Stimulated activated CD4-positive, alpha-beta T cell treated with anti-CD3 and anti-CD28 coated beads, Interleukin-4, amount 100 ng/mL, for 24 hours (primary cell): ENCODE measurements at places on chromosomes 6 and 20.

DNA sequence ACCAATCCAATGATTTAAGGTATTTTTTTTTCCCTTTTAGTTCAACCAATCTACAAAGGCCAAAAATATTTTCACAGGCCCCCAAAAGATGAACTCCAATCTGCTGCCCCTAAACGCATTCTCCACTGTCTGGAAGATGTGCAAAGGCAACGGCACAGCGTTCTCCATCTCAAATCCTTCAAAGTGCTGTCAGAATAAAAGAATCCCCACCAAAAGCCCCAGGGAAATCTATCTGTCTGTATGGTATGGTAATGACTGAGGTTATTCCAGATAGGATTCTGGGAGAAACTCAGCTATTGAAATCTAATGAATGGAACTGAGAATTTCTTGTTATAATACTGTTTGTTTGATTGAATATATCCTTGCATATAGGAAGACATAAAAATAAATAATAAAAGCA, 217.8 kb upstream of the CCN2 start:
- no peak for DNase-seq

GRCh38 chr6:169766232-169766631, 14.8 kb downstream of the ERMARD start:
- no peak for DNase-seq

DNA sequence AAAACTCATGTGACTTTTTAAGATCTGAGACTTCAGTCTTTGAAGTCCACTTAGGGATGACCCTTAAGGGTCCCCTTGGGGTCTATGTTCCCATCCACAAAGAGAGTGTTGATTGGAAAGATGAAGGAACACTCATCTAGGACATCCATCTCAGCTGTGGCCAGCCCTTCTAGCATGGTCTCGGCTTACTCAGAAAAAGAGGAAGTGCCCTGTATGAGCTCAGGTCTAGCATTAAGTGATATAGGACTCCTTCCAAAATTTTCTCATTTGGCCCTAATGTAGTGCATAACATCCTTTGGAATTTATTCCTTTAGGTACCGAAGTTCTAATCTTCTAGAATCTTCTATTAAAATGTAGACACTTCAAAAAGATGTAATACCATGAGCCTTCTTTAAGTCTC, 77.4 kb downstream of the NDUFAF5 start:
- no peak for DNase-seq

GRCh38 chr6:5126214-5126613, 41.1 kb downstream of the PPP1R3G start:
- no peak for DNase-seq

DNA sequence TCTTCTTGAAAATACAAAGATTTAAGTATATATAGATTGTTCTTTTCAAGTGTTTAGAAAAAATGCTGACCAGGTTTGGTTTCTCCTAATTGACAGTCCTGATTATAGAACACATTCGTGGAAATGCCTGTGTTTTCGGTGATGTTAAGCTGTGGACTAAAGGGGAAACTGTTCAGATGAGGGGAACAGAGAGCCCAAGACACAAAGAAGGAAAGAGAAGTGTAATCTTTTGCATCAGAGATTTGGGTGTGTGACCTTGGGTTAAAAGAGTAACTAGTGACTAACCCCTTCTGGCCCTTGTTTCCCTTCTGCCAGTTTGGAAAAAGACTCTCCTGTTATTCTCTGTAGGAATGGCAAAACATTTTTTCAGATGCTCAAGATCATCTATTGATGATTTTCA, 331.3 kb downstream of the RIMS1 start:
- no peak for DNase-seq

DNA sequence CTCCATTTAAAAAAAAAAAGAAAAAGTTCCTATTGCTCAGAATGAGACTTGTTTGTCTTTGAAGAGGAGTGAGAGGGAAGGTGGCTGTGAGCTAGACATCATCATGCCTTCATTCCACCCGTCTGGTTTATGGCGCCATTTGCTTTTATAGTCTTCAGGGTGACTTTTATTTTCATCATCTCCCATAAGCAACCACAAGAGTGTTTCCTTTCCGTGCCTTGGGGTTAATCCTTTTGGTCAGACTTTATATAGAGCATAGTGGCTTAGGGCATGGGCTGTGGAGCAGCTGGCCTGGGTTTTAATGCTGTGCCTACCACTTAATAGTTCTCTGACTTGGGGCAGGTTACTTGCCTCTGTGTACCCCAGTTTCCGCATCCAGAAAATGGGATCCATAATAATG, 77.8 kb downstream of the RREB1 start:
- no peak for DNase-seq

GRCh38 chr6:33926451-33926850, 122.6 kb upstream of the MLN start:
- no peak for DNase-seq

- no peak for DNase-seq
These were observed 17.8 kb downstream of the STX16 start for GRCh38 chr20:58668901-58669286.

GRCh38 chr6:87104667-87105066, 9.8 kb upstream of the CGA start:
- peak; percentile 10 for DNase-seq

GRCh38 chr6:12653486-12653885, 63.1 kb upstream of the PHACTR1 start:
- DNase-seq: no peak

GRCh38 chr20:20628314-20628713, 84.1 kb downstream of the RALGAPA2 start:
- no peak for DNase-seq

DNA sequence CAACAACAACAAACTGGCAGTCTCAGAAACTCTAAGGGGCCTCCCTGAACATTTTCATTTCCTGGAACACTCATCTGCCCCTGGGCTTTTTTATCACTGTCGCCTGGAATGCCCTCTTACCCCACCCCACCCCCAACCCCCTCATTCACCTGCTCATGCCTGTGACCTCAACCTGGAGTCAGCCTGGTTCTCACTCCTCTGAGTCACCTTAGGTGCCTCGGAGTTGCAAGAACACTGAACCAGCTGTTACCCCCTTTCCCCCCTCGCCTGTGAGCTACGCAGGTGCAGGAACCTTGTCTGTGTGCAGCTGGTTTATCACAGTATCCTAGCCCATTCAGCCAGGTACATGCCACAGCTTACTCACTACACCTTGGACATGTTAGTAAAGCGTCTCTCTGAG, 12.8 kb upstream of the SNAI1 start:
- DNase-seq: no peak

GRCh38 chr6:105449756-105450390, 47.0 kb upstream of the PREP start:
- DNase-seq: no peak

DNA sequence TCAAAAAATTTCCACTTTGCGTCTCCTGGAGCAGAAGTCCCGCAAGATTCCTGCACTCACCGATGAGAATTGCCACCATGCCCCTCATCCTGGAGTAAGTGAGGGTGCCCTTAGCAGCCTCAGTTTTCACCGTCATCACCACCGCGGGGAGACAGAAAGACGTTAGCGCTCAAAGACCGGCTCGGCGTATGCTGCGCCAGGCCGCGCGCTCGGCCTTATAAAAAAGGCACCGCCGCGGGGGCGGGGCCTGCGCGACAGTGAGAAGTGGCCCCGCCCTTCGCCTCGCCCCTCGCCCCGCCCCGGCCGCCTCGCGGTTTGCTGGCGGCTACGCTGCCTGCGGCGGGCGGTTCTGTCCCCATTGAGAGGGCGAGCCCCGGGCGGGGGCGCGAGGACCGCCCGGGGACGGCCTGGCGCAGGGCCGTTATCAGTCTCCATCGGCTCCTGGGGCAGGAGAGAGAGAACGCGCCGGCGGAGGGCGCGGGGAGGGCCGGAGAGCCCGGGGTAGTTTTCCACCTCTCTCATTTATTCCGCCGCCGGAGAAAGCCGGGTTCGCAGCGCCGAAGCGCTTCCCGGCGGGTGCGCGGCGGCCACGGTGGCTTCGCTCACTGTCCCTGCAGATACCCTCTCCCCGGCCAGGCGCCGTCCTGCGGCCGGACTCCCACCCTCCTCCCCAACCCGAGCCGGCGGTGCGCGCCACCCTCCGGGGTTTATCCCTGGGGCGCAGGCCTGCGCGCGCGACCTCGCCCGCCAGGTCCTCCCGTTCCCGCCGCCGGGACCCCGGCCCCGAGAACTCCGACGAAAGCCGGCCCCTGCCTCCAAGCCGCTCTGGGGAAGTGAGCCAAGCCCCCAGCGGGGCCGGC, 122.5 kb upstream of the SLC2A12 start:
- peak; percentile 94 for DNase-seq

GRCh38 chr20:20836836-20837235, 124.4 kb upstream of the RALGAPA2 start:
- no peak for DNase-seq

DNA sequence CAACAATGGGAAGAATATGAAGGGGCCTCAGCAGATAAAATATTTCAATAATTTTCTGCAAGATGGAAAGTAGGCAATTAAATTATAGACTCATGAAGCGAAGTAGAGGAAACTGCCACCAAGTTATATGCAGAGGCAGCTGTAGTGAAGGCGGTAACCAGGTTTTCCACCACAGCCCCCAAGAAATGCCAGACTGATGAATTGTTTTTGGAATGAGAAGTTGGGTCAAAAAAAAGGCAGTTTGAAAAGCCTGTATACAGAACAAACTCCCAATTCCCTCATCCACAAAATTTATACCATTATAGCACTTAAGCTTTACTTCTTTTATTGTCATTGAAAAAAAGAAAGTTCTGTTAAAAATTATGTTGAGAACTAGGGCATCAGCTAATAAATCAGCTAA, 45.3 kb downstream of the ELOVL4 start:
- DNase-seq: no peak

DNA sequence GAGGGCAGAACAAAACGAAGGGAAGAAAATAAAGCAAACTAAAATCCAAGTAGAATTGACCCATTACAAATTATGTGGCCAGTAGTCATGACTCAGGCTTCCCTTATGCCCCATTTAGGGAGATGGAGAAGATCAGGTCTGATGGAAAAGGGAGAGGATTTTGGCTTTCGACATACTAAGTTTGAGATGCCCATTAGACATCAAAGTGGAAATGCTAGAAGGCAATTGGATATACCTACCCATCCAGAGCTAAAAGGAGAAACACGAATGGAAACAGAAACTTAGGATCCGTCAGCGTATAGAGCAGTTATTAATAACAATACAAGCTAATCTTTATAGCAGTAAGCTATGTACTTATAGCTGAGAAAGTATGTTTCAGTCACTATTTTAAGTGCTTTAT, 4.8 kb downstream of the TRPC4AP start:
- DNase-seq: no peak

DNA sequence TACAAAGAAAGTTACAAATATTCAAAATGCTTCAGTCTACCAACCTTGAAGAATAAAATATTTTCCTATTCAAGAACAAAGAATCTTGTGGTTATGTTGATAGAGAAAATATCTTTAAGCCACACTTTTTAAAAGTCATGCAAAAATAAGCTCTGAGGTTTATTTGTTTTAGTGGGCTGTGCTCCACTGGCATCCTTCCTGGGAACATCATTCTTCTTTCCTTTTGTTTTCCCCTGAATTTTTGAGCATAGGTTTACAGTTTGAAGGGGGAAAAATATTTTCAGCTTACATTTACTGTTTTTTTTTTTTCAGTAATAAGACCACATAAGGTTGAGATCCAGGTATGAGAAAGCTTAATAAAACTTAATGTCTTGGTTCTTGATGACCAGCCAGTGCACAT, 72.0 kb upstream of the BACH2 start:
- no peak for DNase-seq

DNA sequence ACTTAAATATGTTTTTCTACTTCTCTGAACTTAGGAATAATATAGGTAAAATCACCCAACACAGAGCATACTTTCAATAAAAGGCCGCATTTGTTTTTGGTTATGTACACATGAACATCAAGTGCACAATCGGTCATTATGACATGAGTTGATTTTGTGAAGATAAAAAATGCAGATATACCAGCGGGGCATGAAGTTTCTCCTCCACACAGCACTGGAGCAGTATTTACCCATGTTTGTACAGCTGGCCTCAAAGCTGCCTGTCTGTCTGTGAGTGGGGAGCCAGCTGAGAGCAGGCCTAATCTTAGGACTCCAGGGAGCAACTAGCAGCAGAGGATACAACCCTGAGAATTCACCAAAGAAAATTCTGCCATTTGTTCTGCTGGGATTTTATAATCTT, 206.5 kb downstream of the TPBG start:
- DNase-seq: no peak

DNA sequence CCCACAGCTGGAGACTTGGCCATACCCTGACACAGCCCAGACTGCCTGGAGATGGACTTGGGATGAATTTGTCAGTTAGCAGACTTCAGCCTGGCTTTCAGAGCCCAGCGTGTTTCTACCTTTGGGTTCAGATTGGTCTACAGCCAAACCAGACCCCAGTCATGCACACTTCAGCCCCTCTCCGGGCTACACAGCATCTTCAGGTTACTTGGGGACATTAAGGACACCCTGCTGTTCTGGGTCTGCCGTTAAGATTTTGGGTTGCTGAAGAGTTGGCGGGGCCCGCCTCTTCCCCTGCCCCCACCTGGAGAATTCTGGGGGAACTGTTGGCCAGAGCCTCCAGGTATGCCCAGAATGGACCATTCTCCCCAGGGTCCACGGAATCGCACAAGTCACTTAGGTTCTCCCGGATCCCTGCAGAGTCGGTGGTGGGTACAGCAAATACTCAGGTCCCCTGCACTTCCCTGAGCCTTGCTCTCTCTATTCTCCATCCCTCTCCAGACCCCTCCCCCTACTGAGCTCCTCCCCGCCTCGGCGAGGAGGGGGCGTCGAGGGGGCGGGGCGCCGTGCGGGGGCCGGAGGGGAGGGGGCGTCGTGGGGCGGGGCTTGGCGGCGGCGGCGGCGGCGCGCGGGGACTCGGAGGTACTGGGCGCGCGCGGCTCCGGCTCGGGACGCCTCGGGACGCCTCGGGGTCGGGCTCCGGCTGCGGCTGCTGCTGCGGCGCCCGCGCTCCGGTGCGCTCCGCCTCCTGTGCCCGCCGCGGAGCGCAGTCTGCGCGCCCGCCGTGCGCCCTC, at the start of gene PTK7:
TSS of gene PTK7 (plus strand) at position 645 of the 794 bp plus-strand sequence. CDS start 175 bp downstream, outside the sequence.
- DNase-seq: no peak

DNA sequence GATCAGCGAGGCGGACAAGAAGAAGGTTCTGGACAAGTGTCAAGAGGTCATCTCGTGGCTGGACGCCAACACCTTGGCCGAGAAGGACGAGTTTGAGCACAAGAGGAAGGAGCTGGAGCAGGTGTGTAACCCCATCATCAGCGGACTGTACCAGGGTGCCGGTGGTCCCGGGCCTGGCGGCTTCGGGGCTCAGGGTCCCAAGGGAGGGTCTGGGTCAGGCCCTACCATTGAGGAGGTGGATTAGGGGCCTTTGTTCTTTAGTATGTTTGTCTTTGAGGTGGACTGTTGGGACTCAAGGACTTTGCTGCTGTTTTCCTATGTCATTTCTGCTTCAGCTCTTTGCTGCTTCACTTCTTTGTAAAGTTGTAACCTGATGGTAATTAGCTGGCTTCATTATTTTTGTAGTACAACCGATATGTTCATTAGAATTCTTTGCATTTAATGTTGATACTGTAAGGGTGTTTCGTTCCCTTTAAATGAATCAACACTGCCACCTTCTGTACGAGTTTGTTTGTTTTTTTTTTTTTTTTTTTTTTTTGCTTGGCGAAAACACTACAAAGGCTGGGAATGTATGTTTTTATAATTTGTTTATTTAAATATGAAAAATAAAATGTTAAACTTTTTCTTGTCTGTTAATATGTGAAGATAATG, 2.2 kb downstream of the HSPA1B start:
- no peak for DNase-seq
